ENCODE measurements at places on chromosomes 2 and 18.

DNA sequence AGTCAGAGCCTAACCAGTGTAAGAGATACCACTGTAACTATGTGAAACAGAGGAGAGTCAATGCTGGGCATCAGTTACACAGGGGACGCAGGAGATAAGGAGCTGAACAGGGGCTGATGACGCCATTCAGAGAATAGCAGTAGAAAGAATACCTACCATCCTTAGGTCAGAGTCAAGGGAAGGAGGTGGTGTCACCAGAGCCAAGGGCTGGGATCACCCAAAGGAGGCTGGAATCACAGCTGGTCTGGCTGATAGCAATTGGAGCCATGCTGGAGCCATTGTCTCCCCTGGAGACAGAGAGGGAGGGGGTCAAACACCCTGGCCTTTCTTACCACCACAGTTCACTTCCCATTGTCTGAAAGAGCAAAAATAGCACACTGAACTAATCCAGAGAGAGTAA, 37.3 kb upstream of the C18orf32 start:
- no peaks in the 10 kb centered on the region for H3K36me3 ChIP-seq
- DNase-seq: no peak
- H3K27ac ChIP-seq: no peak overlapping the region
- no peaks in the 10 kb centered on the region for H3K27me3 ChIP-seq
- no peaks in the 10 kb centered on the region for H3K4me1 ChIP-seq

GRCh38 chr18:50866765-50867164, 12.2 kb upstream of the ME2 start:
- peaks cover 4% of the 10 kb centered on the region for H3K4me1 ChIP-seq
- no peak overlapping the region for H3K27ac ChIP-seq
- H3K36me3 ChIP-seq: no peaks in the 10 kb centered on the region
- no peak for DNase-seq
- no peak overlapping the region for H3K4me3 ChIP-seq

GRCh38 chr18:32355896-32356295, 114.8 kb downstream of the GAREM1 start:
- peaks cover 6% of the 10 kb centered on the region for H3K4me1 ChIP-seq
- H3K36me3 ChIP-seq: no peaks in the 10 kb centered on the region
- H3K27me3 ChIP-seq: no peaks in the 10 kb centered on the region

DNA sequence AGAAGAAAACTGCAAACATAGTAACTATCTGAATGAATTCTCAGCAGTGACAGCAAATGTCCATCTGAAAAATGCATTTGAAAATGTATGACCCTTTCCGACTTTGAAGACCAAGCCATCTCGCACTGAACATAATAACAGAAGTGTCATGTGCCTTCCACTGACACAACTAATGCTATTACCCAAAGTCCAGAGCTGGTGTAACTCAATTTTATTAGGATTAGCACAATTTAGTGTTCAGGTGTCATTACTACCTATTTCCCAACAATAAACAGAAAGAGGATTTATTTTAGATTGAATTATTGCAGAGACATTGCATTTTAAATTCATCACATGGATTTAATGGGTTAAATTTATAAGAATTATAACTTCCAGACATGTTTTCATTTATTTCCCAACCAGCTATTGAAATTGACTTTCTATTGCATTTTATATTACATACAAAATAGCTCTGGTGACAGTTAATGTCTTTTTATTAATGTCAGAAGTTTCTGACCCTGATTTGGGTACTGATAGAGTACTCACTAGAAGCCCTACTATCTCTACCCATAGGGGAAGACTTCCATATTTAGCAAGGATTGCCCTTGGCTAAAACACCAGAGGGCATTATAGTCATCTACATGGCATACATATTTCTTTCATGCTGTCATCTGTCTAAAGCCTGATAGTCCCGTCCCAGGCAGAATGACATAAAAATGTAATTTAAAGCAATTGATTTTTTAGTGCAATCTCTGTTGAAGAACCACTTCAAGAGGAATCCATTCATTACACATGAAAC, 7.0 kb upstream of the STK39 start:
- DNase-seq: peak; percentile 23
- H3K4me1 ChIP-seq: no peaks in the 10 kb centered on the region
- H3K36me3 ChIP-seq: no peaks in the 10 kb centered on the region
- H3K27ac ChIP-seq: no peak overlapping the region
- H3K27me3 ChIP-seq: no peaks in the 10 kb centered on the region

DNA sequence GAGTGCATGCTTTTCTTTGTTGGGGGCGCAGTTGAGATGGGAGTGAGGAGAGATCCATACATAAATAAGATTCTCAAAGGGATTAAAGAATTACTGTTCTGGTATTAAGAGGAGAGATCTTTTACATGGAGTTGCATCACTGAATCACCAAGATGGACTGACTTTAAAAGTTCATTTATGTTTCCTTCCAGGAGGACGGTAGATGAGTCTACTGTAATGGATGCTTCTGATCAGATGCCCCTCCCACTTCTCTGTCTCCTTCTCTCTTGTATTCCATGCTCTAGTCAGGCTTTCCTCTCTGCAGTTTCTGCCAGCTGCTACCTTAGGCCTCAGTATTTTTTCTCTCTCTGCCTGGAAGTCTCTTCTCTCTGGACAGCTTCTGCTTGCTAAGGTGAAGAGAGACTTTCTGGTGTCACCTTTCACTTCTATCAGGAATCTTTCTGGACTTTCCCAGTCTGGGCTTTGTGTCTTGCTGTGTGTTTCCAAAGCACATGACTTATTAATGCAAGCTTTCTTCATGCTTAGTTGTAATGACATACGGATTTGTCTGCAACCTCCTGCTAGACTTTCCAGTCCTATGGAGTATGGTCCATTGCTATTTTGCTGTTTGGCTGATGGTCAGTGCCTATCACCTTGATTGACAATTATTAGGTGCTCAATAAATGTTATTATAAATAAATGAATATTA, 23.6 kb downstream of the FAM171B start:
- DNase-seq: no peak
- H3K36me3 ChIP-seq: no peaks in the 10 kb centered on the region
- H3K27me3 ChIP-seq: no peaks in the 10 kb centered on the region
- no peak overlapping the region for H3K27ac ChIP-seq
